ENCODE measurements at places on chromosomes 7 and 10.

GRCh38 chr7:149023662-149024061 is 4.6 kb downstream of the PDIA4 start:
- no peak for DNase-seq

DNA sequence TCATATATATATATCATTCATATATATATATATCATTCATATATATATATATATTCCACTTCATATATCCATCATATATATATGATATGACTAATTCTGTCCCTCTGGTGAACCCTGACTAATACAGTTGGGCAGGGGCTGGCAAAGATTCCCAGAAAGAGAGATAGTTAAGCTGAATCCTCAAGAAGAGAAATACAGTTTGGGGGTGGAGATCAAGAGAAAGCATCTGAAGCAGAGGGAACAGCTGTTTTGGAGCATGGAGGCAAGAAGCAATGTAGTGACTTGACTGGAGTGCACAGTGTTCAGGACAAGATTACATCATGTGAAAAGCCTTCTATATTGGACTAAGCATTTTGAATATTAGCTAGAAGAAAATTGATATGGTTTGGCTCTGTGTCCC is 540.7 kb downstream of the MAGI2 start:
- no peak for DNase-seq

DNA sequence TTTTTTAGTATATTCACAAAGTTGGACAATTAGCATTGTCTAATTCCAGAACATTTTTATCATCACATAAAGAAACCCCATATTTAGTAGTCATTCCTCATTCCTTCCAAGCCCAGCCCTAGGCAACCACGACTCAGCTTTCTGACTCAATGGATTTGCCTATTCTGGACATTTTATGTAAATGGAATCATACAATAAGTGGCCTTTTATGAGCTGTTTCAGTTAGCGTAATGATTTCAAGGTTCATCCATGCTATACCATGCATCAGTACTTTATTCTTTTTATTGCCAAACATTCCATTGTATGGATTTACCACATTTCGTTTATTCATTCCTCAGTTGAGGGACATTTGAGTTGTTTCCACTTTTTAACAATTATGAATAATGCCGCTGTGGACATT is 249.2 kb downstream of the DYNC1I1 start:
- DNase-seq, result no peak

DNA sequence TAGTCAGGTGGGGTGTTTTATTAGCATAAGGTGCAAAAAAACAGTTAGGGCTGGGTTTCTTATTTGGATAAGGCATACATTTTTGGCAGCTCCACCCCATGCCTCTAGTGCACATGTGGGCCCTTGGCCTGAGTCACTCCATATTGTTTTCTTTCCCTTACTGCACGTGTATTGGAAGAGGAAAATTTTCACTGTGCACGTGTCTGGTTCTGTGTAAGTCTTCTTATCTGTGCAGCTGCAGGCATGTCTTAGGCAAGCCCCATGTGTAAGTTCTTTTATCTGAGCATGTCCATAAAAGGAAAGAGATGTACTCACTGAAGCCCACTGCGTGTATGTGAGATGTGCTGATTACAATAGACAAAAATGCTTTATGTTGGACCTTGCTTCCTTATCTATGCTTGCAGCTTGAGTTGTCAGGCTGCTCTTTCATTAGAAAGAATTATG is 540.3 kb upstream of the IGFBP3 start:
- no peak for DNase-seq

DNA sequence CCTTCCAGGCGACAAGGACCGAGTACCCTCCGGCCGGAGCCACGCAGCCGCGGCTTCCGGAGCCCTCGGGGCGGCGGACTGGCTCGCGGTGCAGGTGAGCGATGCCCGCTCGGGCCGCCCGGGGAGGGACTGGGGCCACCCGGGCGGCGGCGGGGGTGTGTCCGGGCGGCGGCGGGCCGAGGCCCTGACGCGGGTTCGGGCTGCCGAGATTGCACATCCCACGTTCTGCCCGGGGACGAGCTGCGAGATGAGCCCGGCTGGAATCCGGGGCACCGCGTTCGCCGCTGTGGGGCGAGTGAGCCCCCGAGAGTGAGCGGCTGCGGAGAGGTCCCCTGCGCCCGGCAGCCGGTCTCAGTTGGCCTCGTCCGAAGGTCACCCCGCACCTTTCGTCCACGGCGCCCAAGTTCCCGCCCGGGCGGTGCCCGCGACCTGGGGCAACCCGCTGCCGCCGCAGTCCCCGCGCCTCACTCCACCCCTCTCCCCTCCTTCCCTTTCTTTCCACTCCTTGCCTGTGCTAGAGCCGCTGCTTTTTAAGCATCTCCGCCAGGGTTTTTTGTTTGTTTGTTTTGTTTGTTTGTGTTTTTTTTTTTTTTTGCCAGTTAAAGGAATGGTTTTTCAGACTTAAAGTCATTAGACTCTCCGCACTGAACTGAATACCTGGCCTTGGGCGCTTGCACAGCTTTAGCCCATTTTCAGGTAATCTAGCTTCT is 515 bp downstream of the RALA start:
- no peak for DNase-seq

- peak; percentile 14 for DNase-seq
Observed at GRCh38 chr10:7409045-7409731, 1.6 kb downstream of the SFMBT2 start.

DNA sequence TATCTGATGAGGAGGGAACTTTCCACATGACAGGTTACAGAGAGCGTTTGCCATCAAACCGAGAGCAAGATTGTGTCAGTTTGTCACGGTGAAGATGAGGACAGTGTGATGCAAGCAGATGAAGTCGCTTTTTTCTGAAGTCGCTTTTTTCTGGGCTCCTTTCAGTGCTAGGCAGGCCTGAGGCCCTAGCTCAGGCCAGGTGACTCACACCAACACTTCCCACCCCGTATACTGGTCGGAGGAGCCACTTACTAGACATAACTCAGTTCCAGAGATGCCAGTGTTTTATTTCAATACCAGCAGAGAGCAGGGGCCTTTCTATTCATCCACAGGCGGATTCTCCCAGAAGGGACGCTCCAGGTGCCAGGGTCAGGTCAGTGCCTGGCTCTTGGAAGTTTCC is 58.9 kb downstream of the SFMBT2 start:
- DNase-seq, result no peak

DNA sequence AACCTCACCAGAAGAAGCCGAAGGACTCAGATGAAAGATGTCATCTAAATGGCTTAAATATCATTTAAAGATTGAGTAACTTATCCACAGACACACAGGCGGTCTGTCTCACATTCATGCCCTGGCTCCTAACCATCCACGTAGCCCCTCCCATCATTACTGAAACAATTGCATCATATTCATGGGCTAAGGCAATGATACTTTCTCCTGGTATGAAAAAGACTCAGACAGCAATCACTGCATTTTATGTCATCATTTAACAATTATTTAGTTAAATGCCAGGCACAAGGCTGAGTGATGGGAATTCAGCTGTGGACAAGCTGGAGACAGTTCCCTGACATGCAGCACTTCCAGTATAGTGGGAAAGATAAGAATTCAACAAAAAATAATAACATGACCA is 11.2 kb upstream of the TECTB start:
- DNase-seq, result no peak

- DNase-seq, result no peak
Observed at GRCh38 chr7:2203766-2204300, 28.9 kb downstream of the MAD1L1 start.

- no peak for DNase-seq
Observed at GRCh38 chr7:21256310-21256877, 171.5 kb upstream of the SP4 start.
